NCI-H2107 (cell line): ENCODE measurements at places on chromosomes 1 and 21.

DNA sequence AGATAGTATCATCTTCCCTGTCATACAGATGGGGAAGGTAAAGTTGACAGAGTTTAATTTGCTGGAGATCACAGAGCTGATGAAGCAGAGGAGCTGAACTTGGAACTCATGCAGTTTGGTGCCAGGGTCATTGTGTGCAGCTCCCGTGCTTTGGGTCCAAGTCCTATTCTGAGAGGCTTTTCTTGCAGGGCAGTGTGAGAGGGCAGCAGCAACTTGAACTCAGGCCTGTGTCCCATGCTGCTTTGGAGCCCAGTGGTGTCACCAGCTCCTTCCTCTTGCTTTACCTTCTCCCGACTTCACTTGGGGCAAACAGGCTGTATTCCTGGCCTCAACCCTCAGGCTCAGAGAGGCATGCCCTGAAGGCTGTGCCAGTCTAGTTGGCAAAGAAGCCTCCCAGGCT, 24.7 kb downstream of the INAVA start:
- DNase-seq: no peak

- DNase-seq: no peak
Measured at GRCh38 chr1:93331412-93331811, 14.3 kb upstream of the DR1 start.

DNA sequence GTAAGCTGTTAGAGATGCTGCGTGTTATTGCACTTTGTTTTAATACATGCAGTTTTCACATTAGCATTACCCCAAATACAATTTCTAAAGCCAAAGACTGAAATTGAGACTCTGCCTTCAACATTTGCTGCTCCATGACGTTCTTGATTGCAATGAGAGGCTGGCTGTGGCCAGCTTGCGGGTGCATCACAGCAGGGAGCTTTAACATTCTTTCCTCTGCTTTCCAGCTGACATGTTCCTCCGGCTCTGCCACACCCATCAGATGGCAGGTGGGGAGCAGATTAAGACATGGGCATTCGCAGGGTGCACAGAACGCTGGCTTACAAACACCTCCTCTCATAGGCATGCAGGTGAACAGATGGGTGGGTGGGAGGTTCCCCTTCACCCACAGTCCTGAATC, 314.1 kb downstream of the DISC1 start:
- peak; percentile 51 for DNase-seq

DNA sequence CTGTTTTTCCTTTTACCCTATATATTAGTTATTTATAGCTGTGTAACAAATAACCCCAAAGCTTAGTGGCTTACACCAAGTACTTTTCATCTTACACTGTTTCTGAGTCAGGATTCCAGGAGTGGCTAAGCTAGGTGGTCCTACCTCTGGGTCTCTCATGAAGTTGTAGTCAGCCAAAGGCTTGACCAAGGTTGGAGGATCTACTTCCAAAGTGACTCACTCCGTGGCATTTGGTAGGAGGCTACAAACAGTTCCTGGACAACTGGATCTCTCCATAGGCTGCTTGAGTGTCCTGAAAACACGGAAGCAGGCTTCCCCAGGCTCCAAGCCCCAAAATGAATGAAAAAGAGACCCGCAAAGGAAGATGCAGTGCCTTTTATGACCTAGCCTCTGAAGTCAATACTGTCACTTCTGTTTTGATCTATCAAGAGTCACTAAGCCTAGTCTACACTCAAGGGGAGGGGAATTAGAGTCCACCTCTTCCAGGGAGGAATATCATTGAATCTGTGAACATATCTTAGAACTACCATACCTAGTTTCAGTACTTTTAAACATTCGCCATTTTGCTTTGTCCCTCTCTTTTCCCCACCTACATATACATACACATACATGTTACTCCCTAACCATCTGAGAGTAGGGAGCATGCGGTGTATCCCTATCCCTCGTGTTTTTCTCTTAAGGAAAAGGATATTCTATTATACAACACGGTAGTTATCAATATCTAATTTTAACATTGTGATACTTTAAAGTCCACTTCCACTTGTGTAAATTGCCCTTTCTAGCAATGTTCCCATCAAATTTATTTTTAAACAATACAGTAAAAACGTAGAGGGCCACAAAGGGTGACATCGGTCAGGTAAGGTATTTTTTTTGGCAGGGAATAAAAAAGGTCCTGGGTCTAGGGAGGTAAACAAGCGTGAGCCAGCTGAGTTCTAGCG, 67.2 kb downstream of the SLC35A3 start:
- DNase-seq: no peak

DNA sequence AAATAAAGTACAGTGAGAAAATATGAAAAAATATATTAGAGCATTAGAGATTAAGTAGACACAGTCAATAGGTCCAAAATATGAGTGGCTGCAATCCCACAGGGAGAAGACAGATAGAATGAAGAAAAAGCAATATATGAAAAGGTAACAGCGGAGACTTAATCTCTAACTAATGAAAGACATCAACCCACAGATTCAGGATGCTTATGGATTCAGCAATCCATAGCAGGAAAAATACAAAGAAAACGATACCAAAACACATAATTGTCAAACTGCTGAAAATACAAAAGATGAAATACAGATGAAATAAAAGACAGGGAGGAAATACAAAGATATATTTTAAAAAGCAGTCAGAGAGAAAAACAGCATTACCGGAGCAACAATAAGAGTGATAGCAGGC, 56.7 kb upstream of the SLFNL1 start:
- DNase-seq: no peak

DNA sequence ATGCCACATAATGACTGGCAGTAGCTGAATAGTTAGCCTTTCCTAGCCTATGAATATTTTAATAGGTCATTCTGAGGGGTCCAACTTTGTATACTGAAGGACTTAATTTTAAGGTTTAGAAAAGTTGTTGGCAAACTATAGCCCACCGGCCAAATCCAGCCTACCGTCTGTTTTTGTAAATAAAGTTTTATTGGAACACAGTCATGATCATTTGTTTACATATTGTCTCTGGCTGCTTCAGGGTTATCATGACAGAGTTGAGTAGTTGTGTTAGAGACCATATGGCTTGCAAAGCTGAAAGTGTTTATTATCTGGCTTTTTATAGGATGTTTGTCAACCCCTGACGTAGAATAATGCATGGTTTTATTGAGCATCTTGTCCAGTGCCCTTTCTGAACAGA, 73.4 kb downstream of the NTMT2 start:
- no peak for DNase-seq

DNA sequence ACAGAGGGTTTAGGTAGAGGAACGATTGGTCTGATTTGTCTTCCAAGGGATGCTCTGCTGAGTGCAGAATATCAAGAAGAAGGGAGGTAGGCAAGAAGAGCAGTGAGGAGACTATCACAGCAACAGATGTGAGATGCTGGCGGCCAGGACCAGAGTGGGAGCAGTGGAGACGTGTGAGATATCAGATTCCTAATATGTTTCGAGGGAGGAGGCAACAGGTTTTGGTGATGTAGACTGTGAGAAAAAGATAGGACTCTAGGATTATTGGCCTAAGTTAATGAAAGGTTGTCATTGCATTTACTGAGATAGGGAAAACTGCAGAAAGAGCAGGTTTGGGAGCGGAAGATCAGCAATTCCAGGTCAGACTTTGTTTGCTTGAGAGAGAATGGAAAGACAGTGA, 182.9 kb downstream of the FMN2 start:
- no peak for DNase-seq

DNA sequence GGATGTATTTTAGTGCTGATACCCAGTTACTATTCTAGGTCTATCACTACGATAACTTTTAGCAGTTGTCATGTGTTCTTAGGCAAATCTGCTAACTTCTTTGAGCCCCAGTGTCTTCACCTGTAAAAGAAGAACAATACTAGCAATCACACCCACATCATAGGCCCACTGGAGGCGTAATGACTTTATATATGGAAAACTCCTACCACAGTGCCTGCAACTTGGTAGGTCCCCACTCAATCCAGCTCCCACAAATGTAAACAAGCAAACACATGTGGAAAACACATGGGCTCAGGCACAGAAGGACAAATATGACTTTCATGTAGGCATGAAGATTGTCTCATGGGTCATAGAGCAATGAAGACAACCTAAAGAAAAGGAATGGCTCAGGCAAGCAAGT, 115.8 kb downstream of the TBX19 start:
- no peak for DNase-seq

GRCh38 chr1:18200136-18200717, 92.6 kb downstream of the IGSF21 start:
- no peak for DNase-seq

DNA sequence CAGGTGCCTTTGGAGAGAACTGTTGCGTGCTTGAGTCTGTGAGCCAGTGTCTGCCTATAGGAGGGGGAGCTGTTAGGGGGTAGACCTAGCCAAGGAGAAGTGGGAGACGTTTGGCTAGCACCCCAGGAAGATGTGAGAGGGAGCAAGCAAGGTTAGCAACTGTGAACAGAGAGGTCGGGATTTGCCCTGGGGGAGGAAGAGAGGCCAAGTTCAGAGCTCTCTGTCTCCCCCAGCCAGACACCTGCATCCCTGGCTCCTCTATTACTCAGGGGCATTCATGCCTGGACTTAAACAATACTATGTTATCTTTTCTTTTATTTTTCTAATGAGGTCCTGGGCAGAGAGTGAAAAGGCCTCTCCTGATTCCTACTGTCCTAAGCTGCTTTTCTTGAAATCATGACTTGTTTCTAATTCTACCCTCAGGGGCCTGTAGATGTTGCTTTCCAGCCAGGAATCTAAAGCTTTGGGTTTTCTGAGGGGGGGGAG, 2.4 kb downstream of the BTG2 start:
- DNase-seq: no peak

- no peak for DNase-seq
Measured at GRCh38 chr1:111789142-111789541, 33.4 kb downstream of the DDX20 start.

- no peak for DNase-seq
Measured at GRCh38 chr1:226626577-226626956, 78.0 kb downstream of the STUM start.

GRCh38 chr1:178648151-178648550, 76.9 kb upstream of the RALGPS2 start:
- DNase-seq: no peak

DNA sequence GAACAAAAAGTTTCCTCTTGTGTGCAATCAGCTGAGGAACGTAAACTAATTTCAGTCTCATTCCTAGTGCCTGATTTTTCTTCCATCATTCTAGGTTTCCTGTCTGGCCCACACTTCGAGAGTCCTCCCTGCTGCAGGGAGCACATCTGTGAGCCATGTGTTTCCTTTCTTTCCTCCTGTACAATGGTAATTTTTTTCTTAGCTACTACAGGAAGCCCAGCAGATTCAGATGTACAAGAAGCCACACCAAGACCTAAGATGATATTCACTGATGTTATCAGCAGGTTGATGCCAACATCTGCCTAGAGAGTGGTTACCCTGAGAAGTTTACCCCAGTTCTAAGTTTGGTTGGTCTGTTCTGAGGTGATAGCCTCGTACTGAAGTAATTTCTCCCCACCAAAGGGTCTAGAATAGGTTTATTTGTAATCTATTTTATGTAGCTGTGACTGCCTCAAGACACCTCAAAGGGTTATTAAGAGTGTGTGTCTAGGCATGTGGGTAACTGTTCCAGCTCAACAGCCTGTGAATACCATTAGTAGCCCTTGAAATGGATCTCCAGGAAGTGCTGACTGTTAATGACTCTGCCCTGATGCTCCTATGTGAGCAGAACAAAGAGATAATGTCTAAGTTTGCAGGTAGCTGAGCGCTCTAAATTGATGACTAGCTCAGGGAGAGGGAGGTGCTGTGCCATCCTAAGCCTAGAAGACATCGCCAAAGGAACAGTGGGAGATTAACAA, 31.7 kb upstream of the CLDN14 start:
- DNase-seq: no peak

- DNase-seq: no peak
Measured at GRCh38 chr1:213596729-213597128, 391.0 kb upstream of the PROX1 start.

- DNase-seq: no peak
Measured at GRCh38 chr1:154697710-154698109, 89.7 kb upstream of the ADAR start.

DNA sequence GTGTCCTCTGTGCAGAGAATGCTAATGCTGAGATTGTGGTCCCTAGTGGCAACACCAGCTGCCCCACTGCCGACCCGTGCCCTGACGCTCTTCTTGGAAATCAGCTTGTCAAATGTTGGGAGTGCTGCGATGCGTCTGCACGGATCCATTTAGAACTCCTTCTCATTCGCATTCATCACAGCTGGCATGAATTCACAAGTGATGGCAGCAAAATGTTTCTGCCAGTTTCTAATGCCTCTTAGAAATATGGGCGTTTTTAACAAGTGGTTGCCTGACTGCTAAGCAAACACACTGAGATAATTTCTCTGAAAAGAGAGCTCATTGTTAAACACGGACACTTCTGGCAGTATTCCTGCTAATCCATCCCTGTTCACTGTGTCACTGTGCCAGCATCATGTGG, 131.9 kb upstream of the KCNJ6 start:
- DNase-seq: no peak

DNA sequence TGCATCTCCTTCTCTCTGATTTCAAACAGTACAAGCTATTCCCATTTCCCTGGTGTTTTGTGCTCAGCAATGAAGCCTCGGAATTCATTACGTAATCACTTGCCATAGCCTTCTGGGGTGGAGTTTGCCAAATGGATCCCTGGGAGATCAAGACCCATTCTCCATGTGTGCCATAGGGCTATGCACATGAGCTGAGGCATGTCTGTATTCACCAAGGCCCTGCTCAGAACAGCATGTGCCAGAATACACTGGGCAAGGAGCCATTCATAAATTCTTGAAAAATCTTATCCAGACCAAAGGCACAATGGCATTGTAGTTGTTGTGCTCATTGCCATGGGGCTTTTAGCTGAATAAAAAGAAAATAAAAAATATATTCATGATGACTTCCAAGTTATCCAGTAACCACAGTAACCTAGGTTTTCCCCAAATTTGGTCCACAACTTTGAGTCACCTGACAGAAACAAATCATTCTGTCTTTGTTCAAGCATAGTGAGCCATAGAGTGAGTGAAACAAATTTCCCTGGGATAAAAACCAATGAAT, 53.0 kb downstream of the CRB1 start:
- DNase-seq: no peak

DNA sequence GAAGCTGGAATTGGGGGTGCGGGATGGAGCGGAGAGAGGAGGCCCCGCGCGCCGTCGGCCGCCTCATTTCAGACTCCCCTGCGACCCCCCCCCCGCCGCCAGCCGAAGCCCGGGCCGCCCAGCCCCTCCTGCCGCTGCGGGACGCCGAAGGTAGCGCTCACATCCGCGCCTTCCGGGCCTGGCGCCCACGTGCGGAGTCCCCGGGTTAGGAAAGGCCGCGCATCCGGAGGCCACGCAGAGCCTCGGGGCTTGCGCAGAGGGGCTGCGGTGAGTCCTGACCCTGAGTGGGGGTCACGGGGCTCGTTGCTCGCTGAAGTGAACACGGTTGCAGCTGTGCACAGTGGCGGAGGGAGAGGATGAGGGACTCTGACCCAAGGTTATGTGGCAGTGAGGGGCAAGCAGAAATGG, 552 bp upstream of the ZNF496 start:
- no peak for DNase-seq
